ENCODE measurements at places on chromosomes 12 and 14. TPM values are rescaled to one million over a fixed set of nuclear protein-coding genes. Genes with fewer than 3 reads are reported as not detected.

- DNase-seq: no peak
Measured at GRCh38 chr14:61076556-61076955, 95.5 kb downstream of the SLC38A6 start.

GRCh38 chr14:60986500-60986899, 5.5 kb downstream of the SLC38A6 start:
- no peak for DNase-seq

RTL1 gene
- total RNA-seq: not detected

DNA sequence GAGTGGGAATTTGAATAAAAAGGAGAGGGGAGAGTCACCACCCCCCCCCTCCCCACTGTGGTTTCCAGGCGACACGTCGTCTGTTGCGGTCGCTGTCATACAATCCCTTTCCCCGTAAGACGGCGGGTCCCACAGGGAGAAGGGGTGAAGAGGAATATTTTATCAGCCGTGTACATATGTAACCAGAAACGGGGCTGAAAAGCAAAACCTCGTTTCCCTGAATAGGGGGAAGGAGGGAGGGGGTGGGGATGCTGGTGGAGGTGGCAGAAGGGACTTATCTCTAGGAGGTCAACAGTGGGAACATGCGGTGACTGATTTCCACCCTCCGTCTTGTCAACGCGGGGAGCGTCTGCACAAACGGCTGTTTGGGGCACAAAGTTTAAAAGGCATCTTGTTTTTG, 171.4 kb downstream of the RBM19 start:
- DNase-seq: no peak

DNA sequence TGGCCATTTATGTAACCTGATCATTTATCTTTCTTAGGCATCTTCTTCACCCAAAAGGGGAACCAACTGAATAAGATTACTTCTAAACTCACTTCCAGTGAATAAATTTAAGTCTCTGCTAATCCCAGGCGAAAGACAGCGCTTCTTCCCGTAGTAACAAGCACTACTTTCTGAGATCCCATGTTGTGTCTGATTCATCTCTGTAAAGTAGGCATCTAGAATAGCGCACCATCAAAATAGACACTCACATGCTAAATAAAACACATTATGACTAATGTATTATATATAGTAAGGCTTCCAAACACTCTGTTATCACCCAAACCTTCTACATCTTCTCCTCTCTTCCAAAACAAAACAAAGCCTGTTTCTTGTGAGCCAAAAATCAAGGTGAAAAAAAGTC, 15.1 kb downstream of the GTF2A1 start:
- no peak for DNase-seq

- no peak for DNase-seq
Measured at GRCh38 chr14:60254176-60254575, 5.2 kb downstream of the PPM1A start.

DNA sequence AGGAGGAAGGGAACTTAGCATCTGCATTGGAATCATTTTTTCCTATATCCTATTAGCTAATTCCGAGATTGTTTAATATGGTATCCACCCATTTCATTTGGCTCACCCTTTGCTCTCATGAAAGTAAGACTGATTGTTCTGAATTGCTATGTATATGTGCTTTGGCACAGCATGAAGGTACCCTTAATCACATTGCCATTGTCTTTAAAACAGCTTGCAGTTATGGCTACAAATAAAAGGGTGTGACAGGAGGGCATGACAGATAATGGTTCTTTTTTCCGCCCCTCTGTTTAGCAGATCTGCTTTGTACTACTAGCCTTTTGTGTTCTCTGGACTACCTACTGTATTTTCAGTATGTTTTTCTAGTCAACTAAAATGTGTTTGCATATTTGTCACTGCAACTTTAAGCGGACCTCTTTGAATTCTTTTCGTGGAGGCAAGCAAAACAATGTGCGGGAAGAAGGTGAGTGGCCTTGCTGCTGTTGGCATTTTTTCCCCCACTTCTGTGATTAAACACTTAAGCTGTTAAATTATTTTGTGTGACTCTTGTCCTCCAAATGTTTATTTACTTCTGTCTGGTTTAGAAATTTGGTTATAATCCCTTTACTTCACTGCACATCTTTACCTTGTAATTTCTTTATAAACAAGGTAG, 35.8 kb downstream of the FBXO34 start:
- DNase-seq: no peak

GRCh38 chr12:67988601-67989021, 636 bp upstream of the IFNG-AS1 start:
- no peak for DNase-seq

All from HCT116 (cell line).